Ureter (tissue), 1 donor: ENCODE measurements at places on chromosomes 7 and 10. TPM values are rescaled to one million over a fixed set of nuclear protein-coding genes. Genes with fewer than 3 reads are reported as not detected.

The AASS gene
- total RNA-seq = 46.8 TPM

The GRM3 gene
- not detected for total RNA-seq

The MORN4 gene
- 12.9 TPM for total RNA-seq

The IFIT2 gene
- 4.0 TPM for total RNA-seq

The TMEM176A gene
- 30.7 TPM for total RNA-seq

The ANKRD1 gene
- total RNA-seq = 0.62 TPM

The NUTM2D gene
- total RNA-seq = 9.3 TPM

The AKR1D1 gene
- total RNA-seq = not detected

The GGCT gene
- total RNA-seq = 38.7 TPM

The CPA5 gene
- 0.57 TPM for total RNA-seq

The PON1 gene
- not detected for total RNA-seq

The OPN4 gene
- not detected for total RNA-seq

The ADRA2A gene
- total RNA-seq = 7.2 TPM

The CTAGE8 gene
- 3.2 TPM for total RNA-seq

The PNLIPRP1 gene
- total RNA-seq = not detected

The ENTPD1 gene
- total RNA-seq = 74.1 TPM

The SEMA3A gene
- 8.1 TPM for total RNA-seq

The RNF133 gene
- total RNA-seq = 2.4 TPM

The LRRTM3 gene
- 0.13 TPM for total RNA-seq

The FKBP9 gene
- total RNA-seq = 87.2 TPM

The OR6B1 gene
- not detected for total RNA-seq

The LMBR1 gene
- total RNA-seq = 89.5 TPM

The SLC39A12 gene
- total RNA-seq = 0.13 TPM

The NANOS1 gene
- 0.52 TPM for total RNA-seq

The PGAM2 gene
- total RNA-seq = 0.62 TPM

The PPP1R3C gene
- 113 TPM for total RNA-seq

The TMEM225B gene
- 2.9 TPM for total RNA-seq

The KCP gene
- 14.5 TPM for total RNA-seq

The NCF1 gene
- 1.9 TPM for total RNA-seq

The ADAM8 gene
- 35.3 TPM for total RNA-seq

The CDC14C gene
- not detected for total RNA-seq

The DPYSL4 gene
- 2.1 TPM for total RNA-seq

The MYOF gene
- 339 TPM for total RNA-seq

The FAM24B gene
- total RNA-seq = 6.4 TPM

The PRSS37 gene
- total RNA-seq = not detected

The MMD2 gene
- not detected for total RNA-seq

The ACSL5 gene
- 117 TPM for total RNA-seq

The TMEM270 gene
- not detected for total RNA-seq

The SGCE gene
- total RNA-seq = 35.9 TPM

The SH2B2 gene
- 6.1 TPM for total RNA-seq

The ASB15 gene
- total RNA-seq = not detected

The CFTR gene
- total RNA-seq = 1.9 TPM

The TEX36 gene
- not detected for total RNA-seq

The HOXA1 gene
- 18.8 TPM for total RNA-seq

The LRRC4 gene
- total RNA-seq = 1.3 TPM

The ADAP1 gene
- 20.6 TPM for total RNA-seq

The ANKRD61 gene
- not detected for total RNA-seq

The AKR1C4 gene
- not detected for total RNA-seq

The NUTM2A gene
- total RNA-seq = 1.5 TPM

The CYP3A7 gene
- 0.75 TPM for total RNA-seq

The LRRC18 gene
- not detected for total RNA-seq

The FAM237B gene
- not detected for total RNA-seq

The NSUN6 gene
- 33.5 TPM for total RNA-seq

The NCOA4 gene
- total RNA-seq = 151 TPM

The CHST3 gene
- total RNA-seq = 13.2 TPM

The UNC5B gene
- 61.8 TPM for total RNA-seq

The AGBL3 gene
- 3.9 TPM for total RNA-seq

The CRHR2 gene
- total RNA-seq = 0.34 TPM

The CFAP46 gene
- 1.7 TPM for total RNA-seq
